ENCODE measurements at places on chromosomes 7 and 10.
A peak's percentile ranks its signal among the peaks of the same experiment; 100 is the strongest.

DNA sequence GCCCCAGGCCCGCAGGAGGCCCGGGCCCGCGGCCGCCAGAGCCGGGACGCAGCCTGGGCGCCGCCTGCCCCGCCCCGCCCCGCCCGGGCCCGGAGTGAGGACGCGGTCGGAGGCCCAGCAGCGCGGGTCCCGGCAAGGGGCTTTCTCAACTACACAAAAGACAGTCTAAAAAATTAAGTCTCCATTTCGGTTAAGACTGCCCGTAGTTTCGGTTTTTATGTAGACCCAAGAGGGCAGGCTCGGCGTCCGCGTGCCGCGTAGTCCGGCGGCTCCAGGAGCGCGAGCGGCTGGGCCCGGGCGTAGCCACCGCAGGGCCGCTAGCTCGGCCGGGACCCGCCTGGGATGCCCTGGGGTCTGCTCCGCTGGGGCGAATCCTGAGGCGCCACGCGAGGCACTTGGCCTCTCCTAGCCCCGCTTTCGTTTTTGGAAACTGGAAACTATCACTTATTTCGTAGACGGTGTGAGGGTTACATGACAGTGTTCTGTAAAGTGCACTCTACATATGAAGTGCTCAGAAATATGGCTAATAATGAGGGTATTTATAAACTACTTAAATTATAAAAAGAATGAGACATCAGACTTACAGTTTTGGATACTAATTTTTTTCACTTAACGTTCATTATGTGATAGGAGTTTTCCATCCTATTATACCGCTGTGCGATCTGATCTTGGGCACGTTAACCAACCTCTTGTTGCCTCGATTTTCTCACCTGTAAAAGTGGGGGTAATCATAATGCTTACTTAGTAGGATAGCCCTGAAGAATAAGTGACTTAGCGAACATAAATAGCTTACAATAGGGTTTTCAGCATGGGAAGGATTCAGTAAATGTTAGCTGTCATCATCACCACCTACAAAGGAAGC lies 573 bp downstream of the BLVRA start:
- DNase-seq, result peak; percentile 20

DNA sequence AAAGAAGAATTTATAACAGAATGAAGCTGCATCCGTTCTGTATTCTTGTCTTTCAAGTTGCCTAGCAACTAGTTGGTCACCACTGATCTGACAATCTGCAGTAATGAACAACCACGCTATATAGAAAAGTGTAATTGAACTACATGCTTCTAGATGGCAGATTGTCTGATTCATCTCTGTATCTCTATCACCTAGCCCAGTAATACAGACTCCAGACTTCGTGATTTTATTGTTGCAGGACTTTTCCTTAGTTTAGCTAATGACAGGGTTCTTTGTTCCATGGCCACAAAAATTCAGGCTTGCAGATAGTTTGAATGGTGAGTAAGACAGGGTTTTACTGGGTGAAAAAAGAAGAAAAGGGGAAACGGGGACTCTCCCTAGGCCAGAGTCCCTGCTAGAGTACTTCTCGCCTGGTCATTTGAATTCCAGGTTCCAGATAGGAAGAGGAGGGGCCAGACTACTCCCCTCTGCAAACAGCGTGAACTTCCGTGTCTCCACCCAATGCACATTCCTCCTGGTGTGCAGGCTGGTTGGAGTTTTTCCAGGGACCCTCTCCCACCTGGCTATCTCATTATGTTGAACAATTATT lies 45.9 kb downstream of the COL1A2 start:
- DNase-seq, result no peak

- no peak for DNase-seq
Observed at GRCh38 chr10:9038146-9038714, 983.7 kb downstream of the GATA3 start.

- DNase-seq, result no peak
Observed at GRCh38 chr10:44977287-44978212, 1.1 kb downstream of the DEPP1 start.

DNA sequence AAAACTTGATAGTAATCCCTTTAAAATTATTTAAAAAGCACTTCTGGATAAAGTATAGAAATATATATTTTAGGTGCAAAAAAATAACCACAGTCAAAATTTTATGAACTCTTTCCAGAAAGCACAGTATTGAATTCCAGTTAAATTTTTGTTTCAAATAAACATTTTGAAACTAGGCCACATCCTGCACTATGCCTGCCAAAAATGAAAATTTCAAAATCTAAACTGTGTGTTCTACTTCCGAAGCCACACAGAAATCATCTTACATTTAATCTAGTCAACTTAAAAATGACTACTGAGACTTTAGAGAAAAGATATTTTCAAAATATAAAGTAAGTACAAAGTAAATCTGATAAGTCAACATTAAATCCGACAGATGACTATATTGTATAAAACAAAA lies 50.0 kb downstream of the MAGI2 start:
- no peak for DNase-seq
